ENCODE measurements at places on chromosomes 16 and 17. TPM values are rescaled to one million over a fixed set of nuclear protein-coding genes. Genes with fewer than 3 reads are reported as not detected.

SP6 gene
- total RNA-seq: 0.15 TPM

SLFN12 gene
- 8.1 TPM for total RNA-seq

SNF8 gene
- 177 TPM for total RNA-seq

PRKCB gene
- total RNA-seq: 158 TPM

TNFSF13 gene
- total RNA-seq: 0.74 TPM

SPHK1 gene
- total RNA-seq: 0.50 TPM

TEKT1 gene
- not detected for total RNA-seq

SLC25A10 gene
- total RNA-seq: 46.8 TPM

RAB37 gene
- not detected for total RNA-seq

KRT24 gene
- not detected for total RNA-seq

SERPINF2 gene
- 0.28 TPM for total RNA-seq

MYL4 gene
- total RNA-seq: not detected

SGCA gene
- not detected for total RNA-seq

TMEM235 gene
- not detected for total RNA-seq

SCARF1 gene
- total RNA-seq: 0.24 TPM

TBC1D3K gene
- not detected for total RNA-seq

OR4D1 gene
- total RNA-seq: not detected

HSD3B7 gene
- 0.85 TPM for total RNA-seq

MILR1 gene
- total RNA-seq: not detected

CMTM3 gene
- total RNA-seq: 25.5 TPM

BRIP1 gene
- total RNA-seq: 35.3 TPM

HOXB13 gene
- 15.8 TPM for total RNA-seq

SSTR5 gene
- not detected for total RNA-seq

LPCAT2 gene
- total RNA-seq: 8.2 TPM

FOXL1 gene
- 0.13 TPM for total RNA-seq

HOXB1 gene
- not detected for total RNA-seq

TBC1D26 gene
- total RNA-seq: 0.39 TPM
